ENCODE measurements at places on chromosomes 2 and 18.
A peak's percentile ranks its signal among the peaks of the same experiment; 100 is the strongest.

- DNase-seq, result no peak
Measured at GRCh38 chr18:64115881-64116280, 33.0 kb downstream of the LINC00305 start.

DNA sequence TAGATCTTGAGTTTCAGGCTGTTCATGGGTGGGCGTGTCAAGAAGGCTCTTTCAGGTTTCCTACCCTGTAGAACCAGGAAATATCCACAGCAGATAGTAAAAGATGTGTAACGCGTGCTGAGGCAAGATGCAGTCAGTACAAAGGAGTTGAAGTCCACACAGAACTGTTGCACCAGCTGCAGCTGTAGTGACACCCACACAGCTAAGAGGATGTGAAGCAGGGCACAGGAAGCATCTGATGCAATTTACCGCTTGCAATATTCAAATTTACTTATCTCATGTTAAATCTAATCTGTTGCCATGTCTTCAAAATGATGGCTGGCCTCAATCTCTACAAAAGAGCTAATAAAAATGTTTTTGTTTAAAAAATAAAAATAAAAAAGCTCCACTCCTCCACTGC lies 132.8 kb downstream of the ARHGAP15 start:
- no peak for DNase-seq

GRCh38 chr2:202099515-202099914 lies 26.5 kb downstream of the KIAA2012 start:
- no peak for DNase-seq

- no peak for DNase-seq
Measured at GRCh38 chr18:74497324-74497676, 1.1 kb downstream of the CNDP2 start.

- DNase-seq, result peak; percentile 38
Measured at GRCh38 chr2:174778085-174778981, 14.1 kb upstream of the CHRNA1 start.

- DNase-seq, result no peak
Measured at GRCh38 chr2:25219621-25220020, 51.2 kb upstream of the POMC start.

DNA sequence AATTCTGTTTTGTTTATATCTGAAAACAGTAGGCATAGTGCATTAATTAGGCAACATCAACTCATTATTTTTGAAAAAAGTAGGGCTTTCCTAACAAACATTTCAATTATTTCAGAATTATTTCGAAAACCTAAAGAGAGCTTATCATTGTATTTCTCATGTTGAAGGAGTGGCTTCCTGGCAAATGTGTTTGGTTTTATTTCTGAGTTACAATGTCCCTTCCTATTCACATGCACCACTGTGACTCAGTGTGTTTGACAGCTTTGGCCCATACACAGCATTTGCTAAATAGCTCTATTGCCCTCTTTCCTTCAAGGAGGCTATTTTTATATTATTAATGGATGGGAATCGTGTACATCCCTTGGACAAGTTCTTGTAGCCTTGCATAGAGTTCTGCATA lies 205.9 kb downstream of the PTGR3 start:
- DNase-seq, result no peak

- no peak for DNase-seq
Measured at GRCh38 chr2:225526760-225527390, 127.4 kb downstream of the NYAP2 start.

- no peak for DNase-seq
Measured at GRCh38 chr2:102788885-102789260, 27.0 kb downstream of the TMEM182 start.

GRCh38 chr2:63755216-63755615 lies 86.5 kb upstream of the UGP2 start:
- no peak for DNase-seq

GRCh38 chr2:208415255-208415654 lies 8.7 kb downstream of the PTH2R start:
- DNase-seq, result no peak

DNA sequence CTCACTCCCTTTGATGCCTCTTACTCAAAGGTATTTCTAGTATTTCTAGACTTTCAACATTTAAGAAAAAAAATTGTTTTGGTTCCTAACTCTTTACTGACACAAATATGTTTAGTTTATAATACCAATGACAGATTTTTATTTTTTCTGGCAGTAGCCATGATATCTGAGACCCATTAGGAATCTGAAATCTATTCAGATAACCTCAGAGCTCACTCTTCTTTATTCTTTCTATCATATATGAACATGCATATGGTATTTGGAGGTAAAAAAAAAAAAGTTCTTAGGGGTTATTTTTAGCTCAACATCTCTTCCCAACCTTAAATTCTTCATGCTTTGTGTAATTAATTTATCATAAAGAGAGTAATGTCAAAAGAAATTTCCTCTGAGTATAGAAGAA lies 465.5 kb downstream of the CDH2 start:
- DNase-seq, result no peak

DNA sequence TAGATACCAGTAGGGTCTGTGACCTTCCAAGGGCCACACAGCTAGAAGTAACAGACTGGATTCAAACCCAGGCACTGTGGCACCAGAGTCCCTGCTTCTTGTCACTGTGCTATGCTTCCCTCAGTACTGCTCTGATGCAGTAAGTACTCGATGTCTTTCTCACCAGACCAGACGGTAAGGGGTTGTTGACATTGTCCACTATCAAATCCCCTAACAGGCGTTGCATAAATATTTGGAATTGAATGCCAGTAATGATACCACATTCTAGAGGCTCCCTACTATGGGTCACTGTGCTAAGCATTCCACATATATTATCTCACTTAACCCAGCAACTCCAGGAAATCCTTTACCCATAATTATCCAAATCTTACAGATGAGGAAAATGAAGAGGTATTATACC lies 223.1 kb downstream of the C1D start:
- DNase-seq, result no peak

GRCh38 chr2:30159766-30160165 lies 13.0 kb downstream of the YPEL5 start:
- no peak for DNase-seq

GRCh38 chr18:54444319-54444914 lies 86.7 kb downstream of the C18orf54 start:
- no peak for DNase-seq

- no peak for DNase-seq
Measured at GRCh38 chr2:7609556-7609955, 692.3 kb downstream of the RNF144A start.

DNA sequence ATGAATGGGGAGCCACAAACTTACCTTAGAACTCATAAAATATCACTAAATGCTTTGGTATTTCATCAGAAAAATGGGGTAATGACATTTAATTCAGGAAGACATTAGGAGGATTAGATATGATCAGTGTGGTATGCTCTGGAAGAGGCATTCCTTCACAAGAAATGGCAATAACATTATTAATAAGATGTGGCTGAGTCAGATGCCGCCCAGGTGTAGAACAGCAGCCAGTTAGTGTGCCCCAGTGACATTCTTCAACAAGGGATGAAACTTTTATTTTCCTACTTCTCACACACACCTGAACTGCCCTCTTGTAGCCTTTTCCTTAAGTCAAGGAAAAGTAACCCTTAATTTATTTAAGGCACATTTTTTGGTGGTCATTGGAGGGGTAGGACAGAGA lies 69.2 kb upstream of the DYNAP start:
- no peak for DNase-seq

DNA sequence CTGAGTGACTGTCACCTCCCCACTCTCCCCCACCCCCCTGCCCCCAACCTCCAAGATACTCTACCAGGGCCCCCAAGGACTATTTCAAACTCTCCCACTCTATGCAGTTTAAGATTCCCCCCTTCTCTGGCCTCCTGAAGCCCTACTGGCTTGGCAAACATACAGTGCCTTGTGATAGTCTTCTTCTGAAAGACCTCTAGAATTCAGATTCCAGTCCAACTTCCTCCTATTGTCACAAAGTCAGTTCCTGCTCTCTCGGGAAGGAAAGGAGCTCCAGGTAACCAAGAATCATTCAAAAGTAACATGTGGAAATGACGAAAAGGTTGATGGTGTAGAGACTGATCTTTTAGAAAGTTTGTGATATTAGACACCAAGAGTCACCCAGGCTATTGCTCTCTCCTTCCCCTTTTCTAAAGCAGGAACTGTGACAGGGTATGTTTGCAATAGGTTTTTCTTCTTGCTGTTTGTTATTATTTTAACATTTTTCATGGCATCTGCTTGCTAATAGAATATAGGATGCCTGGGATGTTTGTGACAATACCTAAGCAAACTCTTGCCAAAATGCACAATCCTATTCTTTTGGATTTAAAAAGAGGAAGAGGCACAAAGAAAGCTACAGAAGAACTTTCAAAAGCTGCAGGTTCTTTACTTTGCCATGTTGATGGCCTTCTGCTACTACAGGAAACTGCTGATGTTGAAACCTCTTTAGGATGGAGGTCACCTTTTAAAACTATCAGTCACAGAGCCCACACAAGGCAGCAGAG lies 93.5 kb upstream of the MGAT4A start:
- no peak for DNase-seq

DNA sequence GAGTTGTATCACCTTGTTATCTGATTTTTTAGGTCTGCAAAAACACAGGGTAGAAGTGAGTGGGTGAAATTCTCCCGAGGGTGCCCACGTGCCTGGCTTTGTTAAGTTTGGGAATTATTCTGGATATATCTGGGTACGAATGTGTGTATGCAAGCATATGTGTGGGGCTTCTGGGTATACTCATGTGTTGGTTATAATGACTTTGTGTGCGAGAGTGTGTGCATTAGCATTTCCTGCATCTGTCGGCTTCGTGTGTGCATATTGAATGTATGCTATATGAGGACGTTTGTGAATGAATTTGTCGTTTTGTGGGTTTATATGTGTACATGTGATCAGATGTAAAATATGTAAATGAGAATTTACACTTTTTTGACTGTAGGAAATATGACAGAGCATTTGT lies 13.8 kb upstream of the DNAJC27 start:
- no peak for DNase-seq

- no peak for DNase-seq
Measured at GRCh38 chr2:53021828-53022227, 745.8 kb upstream of the CHAC2 start.

GRCh38 chr2:196980473-196980872 lies 54.0 kb upstream of the PGAP1 start:
- no peak for DNase-seq

DNA sequence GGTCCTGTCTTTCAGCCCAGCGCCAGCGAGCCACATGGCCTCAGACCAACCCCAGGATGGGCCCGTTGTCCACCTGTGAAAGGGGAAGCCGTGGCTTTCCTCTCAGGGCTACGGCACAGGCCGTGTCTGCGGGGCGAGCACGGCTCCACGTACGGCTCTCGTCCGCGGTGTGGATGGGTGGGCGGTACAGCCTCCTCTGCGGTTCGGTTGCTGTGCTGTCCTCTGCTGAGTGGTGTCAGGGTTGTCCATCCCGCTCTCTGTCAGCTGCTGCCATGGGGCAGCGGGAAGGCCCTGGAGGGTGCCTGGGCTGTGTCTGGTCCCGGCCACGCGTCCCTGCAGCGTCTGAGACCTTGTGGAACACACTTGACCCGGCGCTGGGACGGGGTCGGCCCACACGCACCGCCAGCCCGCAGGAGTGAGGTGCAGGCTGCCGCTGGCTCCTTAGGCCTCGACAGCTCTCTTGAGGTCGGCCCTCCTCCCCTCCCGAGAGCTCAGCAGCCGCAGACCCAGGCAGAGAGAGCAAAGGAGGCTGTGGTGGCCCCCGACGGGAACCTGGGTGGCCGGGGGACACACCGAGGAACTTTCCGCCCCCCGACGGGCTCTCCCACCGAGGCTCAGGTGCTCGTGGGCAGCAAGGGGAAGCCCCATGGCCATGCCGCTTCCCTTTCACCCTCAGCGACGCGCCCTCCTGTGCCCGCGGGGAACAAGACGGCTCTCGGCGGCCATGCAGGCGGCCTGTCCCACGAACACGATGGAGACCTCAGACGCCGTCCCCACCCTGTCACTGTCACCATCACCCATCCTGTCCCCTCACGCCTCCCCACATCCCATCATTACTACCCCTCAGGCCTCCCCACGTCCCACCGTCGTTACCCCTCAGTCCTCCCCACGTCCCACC lies 128.7 kb downstream of the NFATC1 start:
- peak; percentile 55 for DNase-seq

GRCh38 chr2:15939556-15939853 lies 845 bp upstream of the MYCN start:
- DNase-seq, result no peak

- no peak for DNase-seq
Measured at GRCh38 chr18:45320724-45321123, 294.6 kb upstream of the SLC14A2 start.

DNA sequence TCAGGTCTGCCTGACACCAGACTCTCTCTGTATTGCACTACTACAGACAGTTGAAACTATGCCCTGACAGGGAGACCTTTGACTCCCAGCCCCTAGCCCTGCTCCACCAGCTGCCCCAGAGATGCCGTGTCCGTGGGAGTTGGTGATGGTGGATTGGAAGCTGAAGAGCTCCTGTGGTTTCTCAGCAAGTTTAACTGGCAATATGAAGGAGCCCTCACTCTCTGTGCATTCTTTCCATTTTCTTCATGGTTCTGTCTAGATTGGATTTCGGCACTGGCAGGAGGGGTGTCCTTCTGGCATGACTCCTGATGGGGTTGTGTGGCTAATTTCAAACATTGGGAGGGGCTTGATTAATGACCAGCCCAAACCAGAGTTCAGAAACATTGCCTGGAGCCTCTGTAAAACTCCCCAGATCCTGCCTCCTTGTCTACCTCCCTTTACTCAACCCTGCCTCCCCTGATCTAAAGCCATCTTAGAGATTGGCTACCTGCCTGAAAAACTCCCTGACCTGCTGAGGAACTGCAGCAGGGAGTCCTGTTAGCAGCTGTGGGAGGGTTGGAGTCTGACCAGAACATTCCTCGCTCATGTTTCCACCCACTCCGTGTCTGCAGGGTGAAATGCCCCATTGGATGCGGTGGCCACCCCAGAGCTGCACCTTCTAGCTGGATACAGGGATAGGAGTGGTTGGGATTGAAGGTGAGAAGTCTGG lies 206.9 kb upstream of the SPRED2 start:
- DNase-seq, result no peak

- DNase-seq, result no peak
Measured at GRCh38 chr2:163934131-163934530, 198.3 kb upstream of the FIGN start.

GRCh38 chr2:224922142-224922727 lies 120.0 kb downstream of the DOCK10 start:
- DNase-seq, result no peak

DNA sequence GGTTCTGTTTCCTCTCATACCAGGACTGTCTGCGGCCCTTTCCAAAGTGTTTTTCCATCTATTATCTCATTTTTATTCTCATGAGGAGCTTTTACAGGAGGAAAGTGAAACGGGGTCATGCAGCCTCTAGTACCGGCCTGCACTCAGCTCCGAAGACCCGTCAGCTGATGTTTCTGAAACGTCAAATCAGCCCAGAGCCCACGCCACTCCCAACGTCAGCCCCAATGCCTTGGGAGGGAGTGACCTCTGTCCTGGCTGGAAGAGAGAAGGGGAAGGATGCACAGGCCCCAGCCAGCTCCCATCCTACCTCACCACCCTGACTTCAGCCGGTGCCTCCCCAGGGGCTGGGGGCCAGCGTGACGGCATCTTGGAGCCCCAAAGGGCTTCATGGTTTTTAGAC lies 58.5 kb downstream of the ADCY3 start:
- DNase-seq, result no peak

GRCh38 chr2:219000569-219000960 lies 7.3 kb upstream of the CRYBA2 start:
- no peak for DNase-seq

GRCh38 chr2:3445891-3446290 lies 66.4 kb downstream of the TRAPPC12 start:
- no peak for DNase-seq
